ENCODE measurements at places on chromosomes 5 and 9. TPM values are rescaled to one million over a fixed set of nuclear protein-coding genes. Genes with fewer than 3 reads are reported as not detected.
A peak's percentile ranks its signal among the peaks of the same experiment; 100 is the strongest.

The LCN15 gene
- not detected for total RNA-seq

The CCNB1 gene
- 43.1 TPM for total RNA-seq

GRCh38 chr5:150256410-150257064, 33.0 kb downstream of the CAMK2A start:
- no peaks in the 10 kb centered on the region for H3K27me3 ChIP-seq
- DNase-seq = no peak
- H3K36me3 ChIP-seq = no peaks in the 10 kb centered on the region
- no peaks in the 10 kb centered on the region for H3K4me1 ChIP-seq
- H3K27ac ChIP-seq = no peak overlapping the region
- H3K4me3 ChIP-seq = no peak overlapping the region

The LCN6 gene
- total RNA-seq = 0.56 TPM

DNA sequence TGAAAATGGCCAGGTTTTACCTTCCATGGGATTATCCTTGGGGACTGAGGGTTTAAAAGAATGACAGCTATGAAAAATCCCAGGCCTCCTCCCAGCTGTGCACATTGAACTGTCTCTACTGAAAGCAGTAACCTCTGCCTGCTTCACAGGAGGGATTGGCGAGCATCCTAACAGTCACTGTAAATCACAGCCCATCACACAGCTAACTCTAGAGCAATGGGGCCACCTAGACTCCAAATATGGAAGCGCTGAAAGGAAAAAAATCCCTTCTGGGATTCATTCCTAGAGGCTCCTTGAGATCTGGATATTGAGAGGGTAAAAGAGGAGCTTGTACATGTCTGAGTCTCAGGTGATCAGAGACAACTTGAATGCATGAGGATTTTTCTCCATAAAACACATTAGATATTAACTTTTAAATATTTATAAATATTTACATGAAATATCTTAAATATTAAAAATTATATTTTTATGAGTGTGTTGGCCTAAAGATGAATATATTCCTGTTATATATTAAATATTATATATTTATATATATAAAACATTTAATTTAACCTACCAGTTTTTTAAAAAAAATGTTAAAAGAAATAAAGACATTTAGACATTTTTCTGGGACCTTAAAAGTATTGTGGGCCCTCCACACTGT, 133.8 kb upstream of the SLC24A2 start:
- no peaks in the 10 kb centered on the region for H3K4me1 ChIP-seq
- H3K27me3 ChIP-seq = no peaks in the 10 kb centered on the region
- no peak overlapping the region for H3K27ac ChIP-seq
- H3K36me3 ChIP-seq = no peaks in the 10 kb centered on the region
- no peak for DNase-seq

The TRPM6 gene
- 15.1 TPM for total RNA-seq

The RGMB gene
- 69.6 TPM for total RNA-seq

The GAPT gene
- total RNA-seq = 1.3 TPM

GRCh38 chr9:14136646-14137370, 177.1 kb downstream of the NFIB start:
- no peaks in the 10 kb centered on the region for H3K27me3 ChIP-seq
- no peak overlapping the region for H3K27ac ChIP-seq
- no peak overlapping the region for H3K4me3 ChIP-seq
- DNase-seq = no peak

DNA sequence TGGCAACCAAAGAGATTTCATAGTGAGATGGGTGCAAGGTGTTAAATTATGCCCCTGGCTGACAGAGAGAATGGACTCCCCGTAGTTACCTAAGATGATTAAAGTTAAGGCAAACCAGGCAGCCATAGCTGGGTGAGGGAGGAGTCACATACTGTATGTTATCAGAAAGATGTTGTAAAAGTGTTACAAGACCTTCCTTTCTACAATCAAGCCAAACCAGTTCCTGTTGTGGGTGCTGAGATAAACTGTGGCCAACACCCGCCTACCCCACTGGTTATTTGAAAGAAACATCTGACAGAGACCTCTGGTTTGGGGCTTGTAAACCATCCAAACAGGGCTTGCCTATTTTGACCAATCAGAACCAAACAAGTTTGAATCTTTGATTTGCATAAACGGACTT, 684.7 kb upstream of the NUDT12 start:
- H3K4me1 ChIP-seq = no peaks in the 10 kb centered on the region
- DNase-seq = peak; percentile 18

DNA sequence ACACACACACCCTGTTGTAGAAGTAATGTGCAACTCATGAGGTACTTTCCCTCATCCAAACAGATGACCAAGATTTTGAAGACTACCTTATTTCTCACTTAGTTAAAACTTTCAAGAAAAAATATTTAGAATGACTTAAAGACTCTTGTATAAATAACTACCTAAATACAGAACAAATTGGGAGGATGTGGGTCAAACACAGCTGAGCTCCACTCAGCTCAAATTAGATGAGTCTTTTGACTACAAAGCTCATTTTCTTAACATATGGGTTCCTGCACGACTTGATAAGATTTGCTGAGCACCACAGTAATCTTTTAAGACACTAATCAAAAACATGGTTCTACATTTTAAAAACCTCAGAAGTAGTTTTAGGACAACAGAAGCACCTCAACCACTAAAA, 8.9 kb downstream of the MTX3 start:
- no peaks in the 10 kb centered on the region for H3K36me3 ChIP-seq
- no peaks in the 10 kb centered on the region for H3K4me1 ChIP-seq
- no peaks in the 10 kb centered on the region for H3K27me3 ChIP-seq
- no peak for DNase-seq
- no peak overlapping the region for H3K27ac ChIP-seq
- no peak overlapping the region for H3K4me3 ChIP-seq

The CD72 gene
- 2.7 TPM for total RNA-seq

The CLTB gene
- total RNA-seq = 181 TPM

DNA sequence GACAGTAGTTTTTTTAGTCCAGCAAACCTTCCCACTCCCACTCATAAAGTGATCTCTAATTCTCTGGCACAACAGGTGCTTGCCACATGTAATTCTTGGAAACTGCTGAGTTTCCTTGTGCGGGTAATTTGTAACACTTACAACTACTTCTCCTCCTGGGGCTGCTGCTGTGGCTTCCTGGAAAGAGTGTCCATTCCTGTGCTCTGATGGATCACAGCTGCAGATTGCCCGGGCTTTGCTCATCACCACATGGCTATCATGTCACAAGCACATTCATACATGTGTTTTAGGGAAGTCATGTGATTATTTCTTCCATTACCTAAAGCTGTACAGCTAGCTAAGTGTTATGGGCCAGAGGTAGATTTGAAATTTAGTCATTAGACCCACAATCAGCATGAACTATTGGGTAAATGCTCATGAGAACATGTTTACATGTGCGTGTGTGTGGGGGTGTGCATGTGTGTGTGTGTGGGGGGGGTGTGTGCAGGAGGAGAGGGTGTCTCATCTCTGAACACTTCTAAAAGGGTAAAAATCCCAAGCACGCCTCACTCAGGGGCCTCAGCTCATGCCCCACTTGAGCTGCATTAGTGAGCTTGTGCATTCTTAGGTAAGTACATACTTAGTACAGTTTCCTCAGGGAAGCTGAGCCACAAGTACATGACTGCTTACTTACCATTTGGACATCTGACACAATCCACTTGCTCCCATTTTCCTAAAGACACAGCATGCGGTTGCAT, 118.1 kb upstream of the CCDC112 start:
- no peak overlapping the region for H3K4me3 ChIP-seq
- H3K36me3 ChIP-seq = no peaks in the 10 kb centered on the region
- peak overlapping the region; percentile 87 for H3K27ac ChIP-seq
- no peaks in the 10 kb centered on the region for H3K27me3 ChIP-seq

DNA sequence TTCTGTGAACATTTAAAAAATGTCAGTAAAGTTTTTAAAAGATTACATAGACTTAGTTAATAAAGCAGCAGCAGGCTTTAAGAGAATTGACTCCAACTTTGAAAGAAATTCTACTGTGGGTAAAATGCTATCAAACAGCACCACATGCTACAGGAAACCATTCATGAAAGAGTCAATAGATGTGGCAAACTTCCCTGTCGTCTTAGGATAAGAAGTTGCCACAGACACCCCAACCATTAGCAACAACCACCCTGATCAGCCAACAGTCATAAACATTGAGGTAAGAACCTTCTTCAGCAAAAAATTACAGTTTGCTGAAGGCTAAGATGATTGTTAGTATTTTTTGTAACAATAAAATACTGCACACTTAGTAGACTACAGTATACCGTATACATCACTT, 278.2 kb downstream of the CSNK1G3 start:
- no peaks in the 10 kb centered on the region for H3K36me3 ChIP-seq
- DNase-seq = no peak

GRCh38 chr9:93962017-93962416, 6.9 kb upstream of the BARX1 start:
- no peak for DNase-seq
- peaks cover 48% of the 10 kb centered on the region for H3K27me3 ChIP-seq
- peaks cover 22% of the 10 kb centered on the region for H3K4me1 ChIP-seq
- no peaks in the 10 kb centered on the region for H3K36me3 ChIP-seq
- no peak overlapping the region for H3K27ac ChIP-seq

GRCh38 chr5:143562935-143563334, 159.4 kb upstream of the NR3C1 start:
- no peak overlapping the region for H3K4me3 ChIP-seq
- H3K27ac ChIP-seq = no peak overlapping the region
- no peak for DNase-seq
- no peaks in the 10 kb centered on the region for H3K4me1 ChIP-seq

The TNFSF15 gene
- total RNA-seq = 2.9 TPM

GRCh38 chr5:101520417-101520816, 617.3 kb upstream of the ST8SIA4 start:
- H3K27me3 ChIP-seq = no peaks in the 10 kb centered on the region
- no peak overlapping the region for H3K4me3 ChIP-seq
- H3K4me1 ChIP-seq = no peaks in the 10 kb centered on the region
- H3K27ac ChIP-seq = no peak overlapping the region

- peaks cover 3% of the 10 kb centered on the region for H3K4me1 ChIP-seq
- no peak overlapping the region for H3K27ac ChIP-seq
- DNase-seq = no peak
- no peaks in the 10 kb centered on the region for H3K27me3 ChIP-seq
- no peak overlapping the region for H3K4me3 ChIP-seq
- no peaks in the 10 kb centered on the region for H3K36me3 ChIP-seq
Observed at GRCh38 chr9:36158917-36159316, 10.3 kb upstream of the CCIN start.

DNA sequence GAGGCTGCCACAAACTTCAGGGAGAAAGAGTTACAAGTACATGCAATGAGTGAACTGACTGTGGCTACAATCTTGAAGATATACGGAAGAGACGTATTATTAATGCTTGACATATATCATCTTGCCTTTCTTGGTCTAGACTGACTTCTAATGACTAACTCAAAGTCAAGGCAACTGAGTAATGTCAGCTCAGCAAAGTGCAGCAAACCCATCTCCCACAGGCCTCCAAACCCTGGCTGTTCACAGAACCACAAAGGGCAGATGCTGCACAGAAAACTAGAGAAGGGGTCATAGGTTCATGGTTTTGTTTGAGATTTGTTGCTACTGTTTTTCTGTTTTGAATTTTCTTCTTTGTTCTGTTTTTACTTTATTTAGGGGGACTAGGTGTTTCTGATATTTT, 21.0 kb downstream of the IL7R start:
- H3K27me3 ChIP-seq = no peaks in the 10 kb centered on the region
- H3K4me3 ChIP-seq = no peak overlapping the region
- no peaks in the 10 kb centered on the region for H3K4me1 ChIP-seq
- H3K36me3 ChIP-seq = no peaks in the 10 kb centered on the region
- no peak for DNase-seq

GRCh38 chr5:103305809-103306208, 47.2 kb downstream of the MACIR start:
- H3K36me3 ChIP-seq = no peaks in the 10 kb centered on the region
- no peak overlapping the region for H3K4me3 ChIP-seq
- H3K27ac ChIP-seq = no peak overlapping the region
- no peaks in the 10 kb centered on the region for H3K4me1 ChIP-seq
- H3K27me3 ChIP-seq = no peaks in the 10 kb centered on the region

GRCh38 chr5:125499636-125500332, 753.3 kb upstream of the ZNF608 start:
- H3K4me1 ChIP-seq = no peaks in the 10 kb centered on the region
- no peak overlapping the region for H3K27ac ChIP-seq
- H3K4me3 ChIP-seq = no peak overlapping the region

The ANXA2R gene
- total RNA-seq = 1.3 TPM

The CDC20B gene
- not detected for total RNA-seq

The PHF2 gene
- total RNA-seq = 23.4 TPM

DNA sequence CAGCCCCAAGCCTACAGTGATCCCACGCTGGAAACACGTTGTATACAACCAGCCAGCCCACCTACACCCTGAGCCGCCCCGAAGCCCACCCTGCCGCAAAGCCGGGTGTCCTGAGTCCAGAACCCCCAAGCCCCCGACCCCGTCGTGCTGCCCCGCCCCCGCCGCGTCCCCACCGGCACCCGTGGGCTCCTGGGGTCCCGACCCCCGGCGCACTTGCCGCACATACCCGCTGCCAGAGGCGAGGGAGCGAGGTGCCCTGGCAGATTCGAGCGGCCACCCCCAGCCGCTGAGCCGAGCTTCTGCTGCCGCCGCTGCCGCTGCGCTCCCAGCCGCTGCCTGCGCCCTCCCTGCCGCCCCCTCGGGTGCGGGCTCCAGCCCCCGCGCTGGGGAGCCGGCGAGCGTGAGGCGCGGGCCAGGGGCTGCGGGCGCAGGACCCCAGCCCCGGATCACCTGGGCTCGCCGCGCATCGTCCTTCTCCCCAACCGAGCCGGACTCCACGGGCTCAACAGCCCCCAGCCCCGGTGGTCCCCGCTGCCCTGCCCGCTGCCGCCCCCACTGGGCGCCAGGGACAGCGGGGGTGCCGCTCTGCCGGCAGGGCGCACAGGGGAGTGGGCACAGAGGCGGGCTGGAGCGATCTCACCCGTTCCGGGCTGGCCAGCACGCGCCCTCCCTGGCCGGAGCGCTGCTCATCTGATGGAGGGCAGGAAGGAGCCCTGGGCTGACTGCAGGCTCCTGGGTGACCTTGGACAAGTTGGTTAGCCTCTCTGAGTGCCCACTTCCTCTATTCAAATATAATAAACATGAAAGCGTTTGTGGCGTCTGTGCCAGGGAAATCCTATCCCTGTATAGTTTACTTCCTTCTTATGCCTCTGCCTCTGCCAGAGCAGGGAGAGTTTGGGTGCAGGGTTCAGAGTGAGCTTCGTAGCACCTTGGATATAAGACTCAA, at the start of gene HTR4:
Gene HTR4, minus strand, starts transcription at position 692 of the 946 bp plus-strand sequence. CDS start 17,513 bp downstream, outside the sequence.
- peak within 1 kb of the TSS; percentile 67 for H3K4me3 ChIP-seq
- DNase-seq = peak; percentile 68
- H3K27me3 ChIP-seq = no peaks in the 10 kb centered on the region
- H3K4me1 ChIP-seq = no peaks in the 10 kb centered on the region

Data from colonic mucosa (tissue), 4 donors.